CD4-positive, alpha-beta T cell treated with Interleukin-4 for 4 hours (primary cell): ENCODE measurements at places on chromosomes 16 and 17.

- no peak for DNase-seq
Observed at GRCh38 chr17:80364091-80364691, 50.8 kb upstream of the ENDOV start.

- no peak for DNase-seq
Observed at GRCh38 chr17:75646638-75646992, 13.4 kb downstream of the SMIM5 start.

DNA sequence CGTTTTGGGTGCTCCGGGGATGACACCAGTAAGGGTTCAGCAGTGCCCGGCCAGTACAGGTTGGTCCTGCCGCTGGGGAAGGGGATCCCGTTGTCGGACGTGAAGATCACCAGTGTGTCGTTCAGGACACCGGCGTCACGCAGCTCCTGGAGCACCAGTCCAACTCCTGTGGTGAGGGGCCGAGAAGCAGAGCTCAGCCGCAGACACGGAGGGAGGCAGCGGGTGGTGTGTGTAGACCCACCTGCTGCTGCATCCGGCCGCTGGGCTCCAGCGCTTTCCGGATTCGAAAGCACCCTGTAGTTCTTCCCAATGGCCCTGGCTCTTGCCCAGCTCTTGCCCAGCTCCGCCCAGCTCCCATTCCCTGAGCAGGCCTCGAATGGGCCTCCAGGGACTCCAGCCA lies 8.0 kb downstream of the SGSH start:
- DNase-seq = no peak

DNA sequence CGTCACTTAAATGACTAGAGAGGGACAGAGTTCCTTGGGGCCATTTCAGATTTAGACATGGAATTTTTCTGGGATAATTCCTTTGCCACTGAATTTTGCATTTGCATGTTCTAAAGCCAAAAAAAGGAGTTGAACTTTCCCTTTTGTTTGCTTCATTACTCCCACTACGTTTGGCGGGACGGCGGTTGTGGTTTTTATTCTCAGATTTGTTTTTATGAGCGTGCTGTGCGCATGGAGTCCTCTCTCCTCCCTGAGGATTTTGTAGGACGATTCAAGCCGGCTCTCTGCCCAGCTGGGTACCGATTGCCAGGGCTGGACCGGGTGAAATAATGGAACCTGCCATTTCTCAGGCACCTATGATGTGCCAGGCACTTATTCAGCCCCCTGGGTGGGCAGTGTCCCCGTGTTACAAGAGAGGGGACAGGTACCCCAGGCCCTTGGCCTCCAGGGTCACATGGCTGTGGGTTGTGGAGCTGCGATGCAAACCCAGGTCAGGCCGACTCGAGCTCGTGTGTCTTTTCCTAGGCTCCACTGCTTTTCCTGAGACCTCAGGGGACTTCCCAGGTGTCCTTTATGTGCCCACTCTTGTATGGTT lies 18.8 kb downstream of the CMIP start:
- DNase-seq = no peak
